ENCODE measurements at places on chromosomes 13 and 19.

DNA sequence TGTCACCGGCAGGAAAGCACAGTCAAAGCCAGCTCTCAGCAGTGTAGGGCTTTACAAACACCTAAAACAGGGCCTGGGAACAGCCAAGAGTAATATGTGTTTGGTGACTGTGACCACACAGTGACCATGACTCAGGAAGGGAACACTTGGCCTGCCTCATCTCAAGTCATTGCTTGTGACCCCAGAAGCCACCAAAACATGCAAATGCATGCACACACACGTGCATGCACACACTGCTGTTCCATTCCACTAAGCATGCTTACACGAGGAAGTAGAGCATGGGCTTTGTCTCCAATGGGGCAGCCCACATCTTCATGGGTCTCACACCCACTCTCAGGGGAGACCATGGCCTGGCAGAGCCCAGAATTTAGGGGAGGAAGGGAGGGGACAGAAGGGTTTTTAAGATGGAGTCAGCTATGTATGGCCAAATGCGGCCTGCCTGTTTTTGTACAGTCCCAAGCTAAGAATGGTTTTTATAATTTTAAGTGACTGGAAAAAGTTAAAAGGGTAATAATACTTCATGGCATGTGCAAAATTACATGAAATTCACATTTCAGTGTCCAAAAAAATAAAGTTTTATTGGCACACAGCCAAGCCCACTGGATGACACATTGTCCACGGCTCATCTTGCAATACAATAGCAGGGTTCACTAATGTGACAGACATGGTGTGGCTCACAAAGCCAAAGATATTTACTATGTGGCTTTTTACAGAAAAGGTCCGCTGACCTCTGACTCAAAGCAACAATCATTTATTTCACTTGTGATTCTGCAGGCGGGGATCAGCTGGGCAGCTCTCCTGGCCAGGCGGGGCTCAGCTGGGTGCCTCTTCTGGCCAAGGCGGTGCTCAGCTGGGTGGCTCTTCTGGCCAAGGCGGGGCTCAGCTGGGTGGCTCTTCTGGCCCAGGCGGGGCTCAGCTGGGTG is 17.3 kb downstream of the ZFR2 start:
- no peak for DNase-seq

DNA sequence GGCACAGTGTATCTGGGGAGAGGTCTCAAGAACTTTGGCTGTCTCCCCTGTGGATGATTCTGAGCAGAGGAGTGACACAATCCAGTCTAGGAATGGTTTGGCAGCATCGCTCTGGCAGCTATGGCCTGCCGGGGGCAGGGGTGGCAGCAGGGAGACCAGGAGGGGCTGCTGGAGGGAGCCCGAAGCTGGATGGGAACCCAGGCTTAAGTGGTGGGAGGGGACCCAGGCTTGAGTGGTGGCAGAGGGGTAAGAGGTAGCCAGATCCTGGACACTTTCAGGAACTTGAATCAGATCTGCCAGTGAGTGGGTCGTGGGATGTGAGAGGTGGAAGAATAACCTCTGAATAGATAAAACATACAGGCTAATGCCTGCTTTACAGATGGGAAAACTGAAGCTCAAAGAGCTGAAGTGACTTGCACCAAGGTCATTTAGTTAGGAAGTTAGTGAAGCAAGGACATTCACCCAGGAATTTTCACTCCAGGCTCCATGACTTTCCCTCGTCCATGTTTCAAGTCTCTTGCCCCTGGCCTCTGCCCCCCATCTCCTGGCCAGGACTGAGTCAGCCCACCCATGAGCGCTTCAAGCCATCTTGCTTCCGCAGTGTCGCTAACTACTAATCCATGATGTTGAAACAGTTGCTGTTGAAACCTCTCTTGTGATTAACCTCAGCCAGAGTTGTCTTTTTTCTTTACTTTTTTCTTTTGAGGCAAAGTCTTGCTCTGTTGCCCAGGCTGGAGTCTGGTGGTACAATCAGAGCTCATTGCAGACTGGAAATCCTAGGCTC is 29.9 kb upstream of the C1QTNF9 start:
- no peak for DNase-seq

DNA sequence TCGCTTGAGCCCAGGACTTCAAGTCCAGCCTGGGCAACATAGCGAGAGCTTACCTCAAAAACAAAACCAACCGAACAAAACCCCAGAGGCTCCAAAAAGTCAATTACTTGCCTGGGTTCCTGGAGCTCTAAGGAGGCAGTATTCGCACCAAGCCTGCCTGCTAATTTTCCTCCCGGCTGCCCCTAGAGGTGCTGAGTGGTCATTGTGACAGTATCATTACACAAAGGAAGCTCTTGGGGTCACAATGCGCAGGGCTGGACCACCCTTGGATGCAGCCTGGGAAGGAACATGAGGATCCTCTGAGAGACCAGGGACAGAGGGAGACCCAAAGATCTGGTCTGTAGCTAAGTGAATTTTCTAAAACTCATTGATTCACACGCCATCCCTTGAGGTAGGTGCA is 8.5 kb upstream of the PEX11G start:
- no peak for DNase-seq

- DNase-seq: peak; percentile 72
Observed at GRCh38 chr13:50125554-50126262, 110.5 kb downstream of the KCNRG start.

DNA sequence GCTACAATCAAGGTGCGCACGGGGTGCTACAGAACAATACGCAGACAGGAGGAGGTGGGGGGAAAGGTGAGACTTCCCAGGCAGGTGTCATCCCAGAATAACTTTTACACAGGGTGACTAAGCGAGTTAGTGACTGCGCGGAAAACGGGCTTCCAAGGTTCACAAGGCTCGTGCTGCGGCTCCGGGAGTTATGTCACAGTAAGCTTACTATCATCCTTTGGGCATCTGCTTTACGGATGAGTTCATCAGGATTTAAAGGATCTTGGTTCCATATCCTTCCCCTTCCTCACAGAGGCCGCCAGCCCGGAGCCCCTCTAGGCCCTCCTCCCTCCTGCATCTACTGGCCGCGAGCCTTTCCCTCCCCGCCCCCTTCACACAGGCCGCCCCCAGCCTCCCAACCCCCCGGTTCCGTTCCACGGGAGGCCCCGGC is 474 bp upstream of the IFT88 start:
- no peak for DNase-seq

- no peak for DNase-seq
Observed at GRCh38 chr13:24882665-24883064, 118.7 kb downstream of the RNF17 start.

GRCh38 chr19:5179256-5179655 is 161.4 kb downstream of the PTPRS start:
- no peak for DNase-seq

- DNase-seq: no peak
Observed at GRCh38 chr19:16915734-16916133, 26.9 kb downstream of the F2RL3 start.

DNA sequence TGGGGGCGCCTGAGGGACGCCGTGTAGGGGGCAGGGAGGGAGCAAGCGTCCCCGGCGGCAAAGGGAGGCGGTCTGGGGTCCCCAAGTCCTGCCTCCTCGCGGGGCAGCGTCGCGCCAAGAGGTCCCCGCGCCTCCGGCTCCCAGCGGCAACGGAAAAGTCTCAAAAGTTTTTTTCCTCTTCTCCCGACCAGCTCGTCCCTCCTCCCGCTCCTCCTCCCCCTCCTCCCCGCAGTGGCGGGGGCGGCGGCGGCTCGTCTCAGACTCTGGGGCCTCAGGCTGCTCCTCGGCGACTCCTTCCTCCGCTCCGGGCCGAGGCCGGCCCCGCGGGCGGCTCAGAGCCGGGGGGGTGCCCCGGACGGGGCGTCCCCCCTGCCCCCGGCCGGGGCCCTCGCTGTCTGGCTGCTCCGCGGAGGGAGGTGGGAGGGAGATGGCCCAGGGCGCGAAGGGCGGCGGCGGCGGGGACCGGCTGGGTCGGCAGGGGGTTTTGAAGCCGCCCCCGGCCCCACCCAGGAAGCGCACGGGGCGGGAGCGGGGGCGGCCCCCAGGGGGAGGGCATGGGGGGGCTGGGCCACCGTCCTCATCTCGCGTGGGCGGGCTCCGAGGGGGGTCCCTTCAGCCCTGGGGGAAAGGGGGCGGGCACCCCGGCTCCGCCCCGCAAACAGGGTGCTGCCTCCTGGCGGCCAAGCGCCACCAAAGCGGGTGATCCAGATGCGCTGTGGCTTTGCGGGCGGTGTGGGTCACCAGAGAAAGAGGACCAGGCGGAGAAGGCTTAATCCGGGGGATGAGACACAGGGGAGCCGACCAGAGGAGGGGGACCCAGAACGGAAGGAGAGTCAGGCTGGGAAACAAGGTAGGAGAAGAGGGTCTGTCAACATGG is at the start of gene TGFB1:
Gene TGFB1, minus strand, starts transcription at position 457 of the 877 bp plus-strand sequence. CDS start 878 bp downstream, outside the sequence.
- peak; percentile 93 for DNase-seq

DNA sequence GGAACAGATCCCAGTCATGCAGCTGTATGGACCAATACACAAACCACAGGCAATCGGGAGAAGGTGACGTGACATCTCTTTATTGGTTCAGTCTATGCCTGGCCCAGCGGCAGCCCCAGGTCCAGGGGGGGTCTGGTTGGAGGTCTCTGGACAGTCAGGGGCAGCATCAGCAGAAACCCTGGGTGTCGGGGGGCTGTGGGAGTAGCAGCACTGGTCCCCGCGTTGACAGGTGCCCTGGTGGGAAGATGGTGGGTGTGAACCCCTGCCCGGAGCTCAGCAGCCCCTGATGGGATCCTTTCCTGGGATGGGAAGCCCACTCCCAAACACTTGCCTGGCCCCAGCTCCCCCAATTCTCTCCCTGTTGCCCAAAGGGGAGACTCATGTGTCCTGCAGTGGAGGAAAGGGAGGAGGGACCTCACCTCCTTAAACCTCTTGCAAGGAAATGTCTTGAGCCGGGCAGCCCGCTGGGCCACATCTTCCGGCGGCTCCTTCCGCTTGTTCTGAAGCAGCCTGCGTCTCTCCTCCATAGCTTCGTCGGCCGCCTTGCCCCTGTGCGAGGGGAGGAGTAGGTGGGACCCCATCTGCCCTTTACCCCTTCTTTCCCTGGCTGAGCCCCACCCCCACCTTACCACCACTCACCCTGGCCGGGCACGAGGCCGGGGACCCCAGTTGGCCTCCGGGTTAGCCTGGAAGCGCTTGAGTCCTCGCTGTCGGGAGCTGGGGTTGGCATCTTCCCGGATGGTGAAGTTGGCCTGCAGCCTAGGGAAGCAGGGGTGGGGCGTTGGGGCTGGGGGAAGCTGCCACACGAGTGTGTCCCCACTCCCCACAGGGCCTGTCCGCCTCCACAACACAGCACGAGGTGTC is 2.4 kb upstream of the LYL1 start:
- DNase-seq: no peak

DNA sequence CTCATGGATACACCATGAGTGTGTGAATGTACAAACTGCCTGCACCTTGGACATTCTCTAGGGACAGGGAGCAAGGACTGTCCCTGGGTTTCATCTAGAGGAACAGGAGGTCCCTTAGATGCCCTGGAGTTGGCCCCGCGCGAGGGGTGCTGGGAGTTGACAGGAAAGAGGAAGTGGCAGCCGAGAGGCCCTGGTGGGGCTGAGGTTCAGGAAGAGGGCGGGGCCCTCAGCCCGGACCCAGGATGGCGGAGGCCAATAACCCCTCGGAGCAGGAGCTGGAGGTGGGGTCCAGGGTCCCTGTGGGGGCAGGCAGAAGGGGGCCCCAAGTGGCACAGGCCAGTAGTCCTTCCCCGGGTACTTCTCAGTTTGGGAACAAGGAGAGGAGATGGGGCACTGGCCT is 6.9 kb downstream of the PKN1 start:
- peak; percentile 63 for DNase-seq

DNA sequence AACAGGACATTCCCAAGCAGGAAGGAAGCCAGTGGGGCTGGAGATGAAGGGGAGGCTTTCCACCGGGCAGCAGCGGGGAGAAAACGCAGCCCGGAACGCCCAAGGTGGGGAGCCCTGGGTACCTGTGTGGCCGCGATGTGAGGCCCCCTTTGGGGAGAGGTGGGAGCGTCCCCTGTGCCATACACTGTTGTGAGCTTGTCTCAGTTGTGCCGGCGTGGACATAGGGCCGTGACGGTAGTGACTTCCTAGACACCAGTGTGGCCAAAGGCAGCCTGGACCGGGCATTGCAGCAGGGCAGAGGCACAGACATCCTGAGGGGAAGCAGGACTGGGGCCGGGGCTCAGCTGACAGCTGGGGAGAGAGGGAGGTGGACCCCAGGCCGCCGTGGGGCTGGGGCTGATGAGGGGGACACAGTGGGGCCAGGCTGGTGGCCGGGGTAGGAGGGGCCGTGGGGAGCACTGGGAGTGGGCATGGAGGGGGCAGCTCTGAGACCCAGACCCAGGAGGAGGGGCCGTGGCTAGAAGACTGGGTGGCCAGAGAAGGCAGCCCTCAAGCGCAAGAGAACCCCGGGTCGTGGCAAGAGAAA is 38.5 kb upstream of the TFDP1 start:
- DNase-seq: no peak

- no peak for DNase-seq
Observed at GRCh38 chr19:39355253-39355652, 13.0 kb downstream of the SAMD4B start.
